Hippocampal formation (tissue), 2 donors: ENCODE measurements at places on chromosomes 1 and 21.

DNA sequence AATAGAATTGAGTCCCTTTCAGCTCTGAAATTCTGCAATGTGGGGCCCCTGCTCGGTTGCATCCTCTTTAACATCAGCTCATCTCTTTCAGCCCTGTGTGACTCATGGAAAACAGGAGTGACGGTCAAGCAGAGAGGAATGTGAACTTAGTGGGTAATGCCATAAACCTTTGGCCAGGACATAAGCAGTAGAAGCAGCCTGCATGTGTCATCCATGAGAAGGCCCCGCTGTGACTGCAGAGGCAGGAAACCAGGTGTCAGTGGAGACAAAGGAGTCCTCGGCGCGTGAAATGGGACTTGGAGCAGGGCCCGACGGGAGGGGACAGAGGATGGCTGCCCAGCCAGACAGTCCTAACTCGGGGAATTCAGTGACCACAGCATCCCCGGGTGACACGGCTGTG is 21.1 kb upstream of the EPHB2 start:
- DNase-seq, result no peak

DNA sequence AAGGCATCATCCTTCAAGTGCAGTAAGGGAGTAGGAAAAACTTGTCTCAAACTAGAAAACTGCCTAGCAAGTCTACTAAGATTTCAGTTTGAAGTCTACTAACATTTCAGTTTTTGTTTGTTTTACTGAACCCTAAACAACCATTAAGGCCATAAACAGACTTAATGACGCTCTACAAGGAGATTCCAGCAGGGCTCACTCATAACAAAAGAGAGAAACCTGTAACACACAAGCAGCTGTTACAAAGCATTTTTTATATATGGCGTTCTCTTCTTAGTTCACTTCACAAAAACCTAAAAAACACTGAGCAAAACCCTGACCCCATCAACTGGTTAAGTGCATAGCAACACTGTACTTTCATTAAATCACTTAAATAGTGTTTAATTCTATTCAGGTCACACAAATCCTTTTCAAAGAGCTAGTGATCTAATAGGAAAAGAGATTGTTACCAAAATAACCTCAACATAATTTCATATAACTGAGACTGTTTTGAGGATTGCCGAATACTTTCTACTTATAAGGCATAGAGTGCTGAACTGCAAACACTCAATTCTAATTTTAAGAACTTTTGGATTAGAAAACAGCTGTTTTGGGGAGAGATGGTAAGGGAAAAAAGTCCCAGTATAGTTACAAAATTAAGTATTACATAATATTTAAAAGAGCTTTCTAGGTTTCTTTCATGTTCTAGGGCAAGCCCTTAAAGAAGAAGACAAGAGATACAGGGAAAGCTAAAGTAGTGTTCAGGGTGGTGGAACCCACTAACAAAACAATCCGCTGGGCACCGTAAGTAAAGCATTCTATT is 1.4 kb downstream of the B3GALNT2 start:
- DNase-seq, result no peak

DNA sequence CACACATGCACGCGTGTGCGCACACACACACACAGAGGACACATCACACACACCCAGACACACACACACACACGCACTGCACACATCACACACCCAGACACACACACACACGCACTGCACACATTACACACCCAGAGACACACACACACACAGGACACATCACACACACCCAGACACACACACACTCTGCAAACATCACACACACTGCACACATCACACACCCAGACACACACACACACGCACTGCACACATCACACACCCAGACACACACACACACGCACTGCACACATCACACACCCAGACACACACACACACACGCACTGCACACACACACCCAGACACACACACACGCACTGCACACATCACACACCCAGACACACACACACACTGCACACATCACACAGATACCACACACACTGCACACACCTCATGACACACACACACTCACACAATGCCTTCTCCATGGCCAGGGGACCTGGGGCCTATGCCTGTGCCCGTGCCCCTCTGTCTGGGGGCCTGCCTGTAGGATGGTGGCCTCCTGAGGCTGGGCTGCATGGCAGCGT is 24.4 kb downstream of the CRYAA start:
- DNase-seq, result no peak

GRCh38 chr21:21661741-21662140 is 663.5 kb downstream of the NCAM2 start:
- no peak for DNase-seq

- no peak for DNase-seq
Measured at GRCh38 chr1:18191481-18192155, 84.0 kb downstream of the IGSF21 start.

DNA sequence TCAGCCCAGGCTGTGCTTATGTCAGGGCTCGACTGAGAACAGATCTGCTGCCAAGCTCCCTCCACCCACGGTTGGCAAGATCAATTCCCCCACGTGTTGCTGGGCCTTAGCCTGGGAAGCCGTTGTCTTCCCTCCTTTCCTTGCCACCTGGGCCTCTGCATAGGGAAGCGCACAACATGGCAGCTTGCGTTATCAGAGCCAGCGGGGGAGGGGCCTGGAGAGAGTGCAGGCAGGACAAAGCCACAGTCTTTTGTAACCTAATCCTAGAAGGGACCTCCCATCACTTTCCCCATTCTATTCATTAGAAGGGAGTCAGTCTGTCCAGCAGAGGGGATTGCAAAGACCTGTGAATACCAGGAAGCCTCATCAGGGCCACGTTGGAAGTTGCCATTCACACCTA is 17.0 kb upstream of the IGSF21 start:
- DNase-seq, result no peak

DNA sequence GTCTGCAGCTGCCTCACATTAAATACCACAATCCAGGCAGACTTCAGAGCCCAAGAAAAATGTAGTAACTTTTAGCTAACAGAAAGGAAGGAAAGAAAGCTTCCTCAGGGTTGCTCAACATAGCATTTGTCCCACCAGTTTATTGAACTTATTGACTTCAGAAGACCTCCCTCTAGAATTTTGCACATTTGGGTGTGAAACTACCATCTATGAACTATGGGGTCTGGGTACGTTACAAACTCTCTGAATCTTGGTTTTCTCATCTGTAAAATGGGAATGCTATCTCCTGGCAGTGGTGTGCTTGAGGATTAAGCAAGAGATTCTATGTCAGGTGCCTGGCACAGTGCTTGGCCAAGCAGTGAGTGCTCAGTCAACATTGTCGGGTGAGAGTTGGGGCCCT is at the start of gene ZP4:
ZP4 (minus strand) TSS at position 101 of the 400 bp plus-strand sequence. CDS start 287 bp downstream, outside the sequence.
- DNase-seq, result no peak

GRCh38 chr21:15627011-15627410 is 102.8 kb upstream of the USP25 start:
- no peak for DNase-seq

- DNase-seq, result no peak
Measured at GRCh38 chr1:211326528-211327345, at the start of gene TRAF5. TRAF5 (plus strand) TSS chr1:211326833; CDS start chr1:211353240, 26,407 bp downstream.

DNA sequence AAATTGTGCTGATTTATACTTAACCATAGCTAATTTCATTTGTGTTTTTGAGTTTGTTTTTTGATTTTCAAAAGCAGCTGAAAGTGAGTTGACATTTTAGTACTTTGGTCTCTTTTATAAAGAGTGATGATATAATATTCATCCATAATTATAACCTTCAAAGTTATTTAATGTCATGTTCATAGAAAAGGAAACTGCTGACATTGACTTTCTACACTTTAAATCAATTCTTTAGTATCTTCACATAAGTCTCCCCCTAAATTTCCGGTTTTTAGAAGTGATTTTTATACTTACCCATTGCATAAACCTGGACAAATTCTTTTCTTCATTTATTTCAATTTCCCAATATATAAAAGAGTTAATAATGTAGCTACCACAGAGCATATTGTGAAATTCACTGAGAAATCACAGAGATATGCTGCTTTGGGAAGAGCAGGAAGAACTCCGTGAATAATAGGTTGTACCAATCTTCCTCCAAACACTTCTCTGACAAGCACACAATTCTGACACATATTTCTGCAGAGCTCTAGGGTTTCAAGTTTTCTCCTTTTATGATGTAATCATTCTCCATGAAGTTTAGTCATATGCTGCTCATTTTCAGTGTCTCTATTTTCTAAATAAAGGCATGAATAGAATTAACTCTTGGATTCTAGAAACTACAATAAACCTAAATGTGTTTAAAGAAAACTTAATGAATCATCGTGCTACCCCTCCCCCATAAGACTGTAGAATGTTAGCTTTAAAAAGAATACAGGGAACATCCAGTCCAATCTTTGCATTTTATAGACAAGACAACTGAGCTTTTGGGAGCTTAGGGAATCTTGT is 25.6 kb upstream of the CDC42BPA start:
- no peak for DNase-seq

DNA sequence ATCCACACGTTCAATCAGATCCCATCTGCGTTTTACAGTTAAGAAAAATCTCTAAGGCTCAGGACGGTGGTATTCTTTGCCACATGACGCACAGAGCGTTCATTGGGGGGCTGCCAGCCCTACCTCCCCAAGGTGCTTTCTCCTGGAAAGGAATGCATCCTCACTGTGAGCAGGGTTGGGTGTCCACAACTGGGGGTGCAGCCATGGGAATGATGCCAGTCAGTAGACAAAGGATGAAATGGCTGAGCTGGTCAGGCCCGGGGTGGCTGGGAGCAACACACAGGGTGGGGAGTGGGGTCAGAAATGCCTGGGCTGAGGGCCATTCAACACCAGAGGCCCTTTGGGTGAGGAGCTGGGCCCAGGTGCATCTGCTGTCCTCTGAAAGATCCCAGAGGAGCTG is 25.9 kb downstream of the OPTC start:
- no peak for DNase-seq

GRCh38 chr1:113940365-113941244 is 11.5 kb downstream of the HIPK1 start:
- no peak for DNase-seq

DNA sequence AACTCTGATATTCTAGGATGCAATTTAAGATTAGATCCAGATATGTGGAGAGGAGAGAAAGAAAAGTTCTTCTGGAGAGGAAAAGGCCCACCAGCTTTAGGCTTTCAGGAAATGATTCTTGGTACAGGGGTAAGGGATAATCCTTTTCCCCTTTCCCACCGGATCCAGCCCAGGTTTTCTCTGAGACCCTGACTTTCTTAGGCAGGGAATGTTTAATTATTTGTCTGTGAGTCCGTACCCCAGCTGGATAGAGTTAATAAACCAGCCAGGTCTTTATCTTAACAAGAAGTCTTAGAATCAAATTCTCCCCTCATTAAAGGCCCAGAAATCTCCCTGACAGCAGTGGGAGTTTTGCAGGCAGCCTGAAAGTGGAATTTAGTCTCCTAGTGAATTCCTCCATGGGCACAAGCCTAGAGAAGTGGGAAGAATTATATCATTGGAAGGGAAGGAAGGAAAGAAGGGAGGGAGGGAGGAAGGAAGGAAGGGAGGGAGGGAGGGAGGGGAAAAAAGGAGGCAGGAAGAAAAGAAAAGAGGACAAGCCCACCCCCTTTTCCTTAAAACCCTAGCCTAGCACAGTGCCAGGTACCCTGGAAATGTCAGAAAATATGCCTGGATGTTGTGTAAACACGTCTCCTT is 189.0 kb downstream of the PLPP3 start:
- DNase-seq, result no peak

GRCh38 chr1:18058206-18058921 is 49.2 kb upstream of the IGSF21 start:
- DNase-seq, result no peak

DNA sequence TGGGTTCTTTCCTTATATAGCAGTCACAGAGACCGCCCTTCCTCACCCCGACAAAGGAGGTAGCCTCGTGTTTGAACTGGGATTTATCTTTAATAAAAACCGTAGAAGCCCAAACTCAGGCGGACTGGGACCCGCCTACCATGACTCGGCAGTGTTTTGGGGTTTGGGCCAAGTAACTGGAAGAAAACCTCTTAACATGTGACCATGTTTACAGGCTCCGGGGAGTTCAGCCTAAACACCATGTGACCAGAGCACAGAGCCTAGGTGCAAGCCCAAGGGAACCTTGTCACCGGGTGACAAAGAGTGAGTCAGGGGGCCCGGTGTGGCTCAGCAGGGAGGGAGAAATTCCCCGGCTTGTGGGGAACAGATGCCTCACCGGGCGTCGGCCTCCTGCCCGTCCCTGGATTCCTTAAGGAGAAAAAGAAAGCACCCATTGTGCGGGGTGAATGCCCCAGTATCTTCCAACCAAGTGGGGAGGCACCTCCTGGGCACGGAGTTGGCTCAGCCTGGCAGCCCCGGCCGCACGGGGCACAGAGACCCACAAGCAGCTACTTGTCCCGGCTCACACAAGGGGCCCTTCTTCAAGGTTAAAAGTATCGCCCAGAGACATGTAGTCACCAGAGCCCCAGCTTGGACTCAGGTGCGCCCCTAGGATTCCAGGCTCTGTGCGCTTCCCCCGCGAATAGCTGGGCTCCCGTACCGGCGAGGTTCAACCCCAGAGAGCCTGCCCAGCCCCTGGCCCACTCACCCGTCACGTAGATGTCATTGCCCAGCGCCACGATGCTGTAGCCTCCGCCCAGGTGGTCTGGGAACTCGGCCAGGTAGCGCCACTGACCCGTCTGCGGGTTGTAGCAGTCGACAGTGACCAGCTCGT is 1.4 kb downstream of the KLHL21 start:
- DNase-seq, result peak; percentile 71

GRCh38 chr1:203671047-203671446 is 44.4 kb downstream of the ATP2B4 start:
- no peak for DNase-seq

GRCh38 chr1:15835205-15835740 is 12.2 kb upstream of the SPEN start:
- no peak for DNase-seq

DNA sequence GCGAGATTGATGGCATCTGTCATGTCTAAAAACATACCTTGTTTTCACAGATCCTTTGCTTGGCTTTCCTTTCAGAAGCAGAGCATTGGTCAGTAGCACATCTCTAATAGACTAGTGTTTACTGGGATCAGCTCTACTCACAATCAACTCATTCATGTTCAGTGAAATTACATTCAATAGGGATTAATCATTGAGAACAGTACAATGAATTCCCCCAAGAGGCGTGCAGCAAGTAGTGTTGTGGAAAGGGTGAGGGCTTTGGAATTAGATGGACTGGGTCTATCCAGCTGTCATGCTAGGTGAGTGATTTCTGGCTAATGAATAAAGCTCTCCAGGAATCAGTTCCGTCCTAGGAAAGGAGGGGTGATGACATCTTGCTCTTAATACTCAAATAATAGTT is 155.2 kb upstream of the COA6 start:
- DNase-seq, result no peak
